Stimulated activated CD4-positive, alpha-beta T cell treated with anti-CD3 and anti-CD28 coated beads, Interleukin-2, amount 100 ng/mL, for 24 hours (primary cell): ENCODE measurements at places on chromosomes 3 and 15.

DNA sequence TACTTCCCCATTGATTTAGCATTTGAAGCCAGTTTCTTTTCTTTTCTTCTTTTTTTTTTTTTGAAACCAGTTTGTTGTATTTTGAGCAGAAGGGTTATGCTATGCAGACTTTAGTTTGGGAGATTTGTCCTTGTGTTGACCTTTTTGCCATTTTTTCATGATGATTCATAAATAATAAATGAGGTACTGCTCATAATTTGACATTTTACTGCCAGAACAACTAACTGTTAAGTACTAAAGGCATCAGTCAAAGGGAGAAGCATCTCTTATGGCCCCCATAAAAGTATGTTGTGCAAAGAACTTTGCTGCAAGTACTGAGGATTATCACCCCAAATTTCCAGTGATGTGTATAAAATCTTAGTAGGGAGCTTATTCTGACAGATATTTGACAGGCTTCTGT, 1.7 kb upstream of the GPR87 start:
- DNase-seq = no peak

GRCh38 chr3:193229851-193230420, 11.1 kb upstream of the PLAAT1 start:
- DNase-seq = no peak

DNA sequence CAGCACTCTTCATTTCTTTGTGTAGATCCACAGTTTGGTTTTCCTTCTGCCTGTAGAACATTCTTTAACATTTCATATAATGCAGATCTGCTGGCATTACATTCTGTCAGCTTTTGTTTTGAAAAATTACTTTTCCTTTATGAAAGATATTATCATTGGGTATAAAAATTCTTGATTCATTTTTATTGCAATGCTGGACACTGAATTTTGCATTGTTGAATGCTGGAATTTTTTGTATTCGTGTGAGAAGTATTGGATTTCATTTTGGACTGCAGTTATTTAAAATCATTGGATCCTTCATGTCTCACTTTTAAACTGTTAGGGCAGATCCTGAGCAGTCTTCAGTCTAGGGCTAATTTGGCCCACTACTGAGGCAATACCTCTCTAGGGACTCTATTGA, 67.1 kb downstream of the SNRK start:
- no peak for DNase-seq

GRCh38 chr3:57512166-57512565, 32.0 kb downstream of the DNAH12 start:
- no peak for DNase-seq

DNA sequence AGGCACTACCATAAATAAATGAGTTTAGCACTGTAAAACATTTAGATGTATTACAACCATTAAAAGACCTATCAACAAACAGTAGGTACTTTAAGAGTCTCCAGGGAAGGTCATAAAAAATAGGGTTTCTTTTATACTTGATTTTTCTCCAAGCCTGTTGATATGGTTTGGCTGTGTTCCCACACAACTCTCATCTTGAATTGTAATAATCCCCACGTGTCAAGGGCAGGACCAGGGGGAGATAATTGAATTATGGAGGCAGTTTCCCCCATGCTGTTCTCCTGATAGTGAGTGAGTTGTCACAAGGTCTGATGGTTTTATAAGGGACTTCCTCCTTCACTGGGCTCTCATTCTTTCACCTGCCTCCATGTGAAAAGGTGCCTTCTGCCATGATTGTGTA, 468.9 kb upstream of the UBE2E2 start:
- DNase-seq = no peak

GRCh38 chr3:160635213-160635612, 41.7 kb upstream of the ARL14 start:
- no peak for DNase-seq

- no peak for DNase-seq
These were observed 60.6 kb upstream of the TCF12 start for GRCh38 chr15:56857828-56858227.

DNA sequence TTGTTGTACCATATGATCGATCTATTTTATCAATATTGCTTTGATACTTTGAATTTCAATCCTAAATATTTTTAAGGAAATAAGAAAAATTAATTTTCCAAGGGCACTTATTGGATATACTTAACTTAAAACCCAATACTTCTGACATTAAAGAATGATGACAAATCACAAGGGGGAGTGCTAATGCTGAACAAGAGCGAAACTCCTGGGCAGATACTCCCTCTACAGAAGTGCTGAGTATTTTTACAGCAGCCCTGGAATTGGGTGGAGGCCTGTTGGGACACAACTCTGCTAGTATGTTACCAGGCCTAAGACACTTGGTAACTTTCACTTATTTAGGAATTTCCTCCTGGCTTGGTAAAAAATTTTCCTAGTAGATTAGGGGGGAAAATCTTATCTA, 46.2 kb downstream of the DENND6A start:
- no peak for DNase-seq

- DNase-seq = no peak
These were observed 800.8 kb downstream of the TUSC7 start for GRCh38 chr3:117510396-117510795.

- DNase-seq = no peak
These were observed 246.2 kb downstream of the PLCL2 start for GRCh38 chr3:17130956-17131355.

DNA sequence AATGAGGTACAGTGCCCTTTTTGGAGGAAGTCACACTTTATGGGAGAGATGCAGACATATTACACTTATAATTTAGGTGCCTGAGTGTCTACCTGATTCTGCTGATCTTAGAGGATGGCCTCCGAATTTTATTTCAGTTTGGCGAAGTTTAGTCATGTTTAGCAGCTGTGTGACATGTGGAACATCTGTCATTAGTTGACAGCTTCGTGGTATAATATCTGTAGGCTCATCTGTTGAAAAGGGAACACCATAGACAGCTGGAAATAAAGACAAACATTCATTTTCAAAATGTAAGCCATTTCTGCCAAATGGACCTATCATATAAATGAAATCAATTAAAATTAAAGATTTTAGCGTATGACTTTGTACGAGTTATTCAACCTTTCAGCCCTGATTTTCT, 165.4 kb downstream of the CFAP20DC start:
- DNase-seq = no peak

- DNase-seq = no peak
These were observed 72.6 kb upstream of the NR2E3 start for GRCh38 chr15:71737761-71738160.

GRCh38 chr3:9884555-9885165, 4.6 kb upstream of the CIDEC start:
- no peak for DNase-seq

DNA sequence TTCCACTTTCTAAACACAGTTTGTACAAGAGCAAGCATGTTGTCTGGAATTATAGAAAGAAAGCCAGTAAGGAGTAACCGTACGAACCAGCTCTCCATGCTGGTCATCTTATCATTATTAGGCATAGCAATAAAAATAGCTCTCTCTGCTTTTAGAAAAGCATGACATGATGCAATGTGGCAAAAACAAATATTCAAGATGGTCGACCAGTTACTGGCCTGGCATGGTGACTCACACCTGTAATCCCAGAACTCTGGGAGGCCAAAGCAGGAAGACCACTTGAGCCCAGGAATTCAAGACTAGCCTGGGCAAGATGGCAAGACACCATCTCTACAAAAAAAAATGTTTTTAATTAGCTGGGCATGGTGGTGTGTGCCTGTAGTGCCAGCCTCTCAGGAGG, 2.6 kb upstream of the MAP4 start:
- DNase-seq = no peak
